ENCODE measurements at places on chromosomes 4 and X.

GRCh38 chr4:149426461-149426860 lies 389.2 kb downstream of the IQCM start:
- no peak for DNase-seq

GRCh38 chr4:155249016-155249566 lies 40.7 kb downstream of the NPY2R start:
- no peak for DNase-seq

GRCh38 chr4:159062381-159062780 lies 40.5 kb upstream of the RAPGEF2 start:
- no peak for DNase-seq

DNA sequence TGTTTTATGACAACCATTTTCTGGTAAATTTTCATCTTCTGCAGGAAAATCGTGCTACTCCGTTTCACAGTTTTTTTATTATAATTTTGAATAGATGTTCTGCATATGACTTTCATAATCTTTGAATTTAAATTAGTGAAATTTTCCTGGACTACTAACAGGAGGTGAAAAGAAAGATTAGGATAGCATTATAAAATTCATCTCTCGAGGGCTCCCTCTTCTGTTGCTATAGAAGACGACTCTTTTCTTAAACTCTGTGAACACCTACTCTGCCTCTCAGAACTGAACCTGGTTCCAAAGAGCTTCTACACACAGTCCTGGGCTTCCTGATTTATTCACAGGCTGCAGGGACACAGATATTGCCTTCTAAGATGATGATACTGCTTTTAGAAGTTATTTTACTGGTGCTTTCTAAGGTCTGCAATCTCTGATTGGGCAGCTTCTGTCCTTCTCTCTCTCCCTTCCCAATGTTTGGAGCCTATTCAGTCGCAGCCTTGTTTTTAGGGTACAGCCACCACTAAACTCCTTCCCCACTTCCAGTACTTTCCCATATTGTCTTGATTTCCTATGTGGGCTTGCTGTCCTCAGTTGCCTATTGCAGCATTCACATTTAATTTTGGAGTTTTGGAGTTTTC lies 10.1 kb upstream of the SAP30 start:
- DNase-seq = no peak

- DNase-seq = peak; percentile 59
These were observed 2.4 kb downstream of the TSC22D3 start for GRCh38 chrX:107773206-107773605.

DNA sequence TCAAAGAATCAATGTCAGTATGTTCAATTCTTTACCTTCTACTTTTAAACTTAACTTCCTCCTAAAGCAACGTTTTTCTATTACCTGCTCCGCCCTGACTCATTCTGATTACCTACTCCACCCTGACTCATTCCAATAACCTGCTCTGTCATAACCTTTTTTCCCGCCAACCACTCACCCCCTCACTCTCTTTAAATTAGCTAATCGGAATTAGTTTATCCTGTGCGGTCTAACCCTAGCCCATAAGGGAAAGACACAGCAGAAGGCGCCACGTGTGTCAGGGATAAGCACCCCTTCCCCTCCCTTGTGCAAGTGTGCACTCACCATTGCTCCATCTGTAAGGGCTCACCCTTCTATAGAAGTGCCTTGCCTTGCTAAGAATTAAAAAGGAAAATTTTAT lies 64.4 kb downstream of the EIF4E start:
- no peak for DNase-seq

DNA sequence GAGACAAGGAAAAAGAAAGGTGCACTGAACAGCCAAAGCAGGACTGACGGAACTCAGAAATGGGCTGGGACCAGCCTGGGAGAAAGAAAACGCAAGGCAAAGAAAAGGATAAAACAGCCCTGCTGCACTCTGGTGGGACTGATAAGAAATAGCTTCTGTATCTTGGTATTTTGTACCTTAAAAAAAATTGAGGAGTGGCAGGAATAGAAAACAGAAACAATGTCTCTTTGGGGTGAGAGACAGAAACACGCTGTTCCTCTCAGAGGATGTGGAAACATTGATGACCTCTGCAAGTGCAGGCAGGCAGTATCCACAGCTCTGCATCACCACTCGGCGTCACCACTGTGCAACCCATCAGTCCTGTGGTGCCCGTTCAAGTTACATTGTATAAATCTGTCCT lies 152.5 kb upstream of the SPRY1 start:
- no peak for DNase-seq

DNA sequence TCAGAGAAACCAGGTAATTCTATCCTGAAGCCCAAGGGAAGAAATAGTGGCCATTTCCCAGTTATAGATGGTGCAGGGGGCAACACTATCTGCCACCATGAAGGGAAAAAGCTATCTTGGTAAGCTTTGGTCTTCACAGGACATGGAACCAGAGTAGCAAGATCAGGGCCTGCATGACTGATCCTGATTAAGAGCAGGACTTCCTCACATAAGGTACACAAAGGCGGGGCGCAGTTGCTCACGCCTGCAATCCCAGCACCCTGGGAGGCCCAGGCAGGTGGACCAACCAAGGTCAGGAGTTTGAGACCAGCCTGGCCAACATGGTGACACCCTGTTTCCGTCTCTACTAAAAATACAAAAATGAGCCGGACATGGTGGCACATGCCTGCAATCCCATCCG lies 148.4 kb upstream of the USP9X start:
- DNase-seq = no peak

- DNase-seq = no peak
These were observed 31.9 kb downstream of the CASP6 start for GRCh38 chr4:109671350-109671749.

DNA sequence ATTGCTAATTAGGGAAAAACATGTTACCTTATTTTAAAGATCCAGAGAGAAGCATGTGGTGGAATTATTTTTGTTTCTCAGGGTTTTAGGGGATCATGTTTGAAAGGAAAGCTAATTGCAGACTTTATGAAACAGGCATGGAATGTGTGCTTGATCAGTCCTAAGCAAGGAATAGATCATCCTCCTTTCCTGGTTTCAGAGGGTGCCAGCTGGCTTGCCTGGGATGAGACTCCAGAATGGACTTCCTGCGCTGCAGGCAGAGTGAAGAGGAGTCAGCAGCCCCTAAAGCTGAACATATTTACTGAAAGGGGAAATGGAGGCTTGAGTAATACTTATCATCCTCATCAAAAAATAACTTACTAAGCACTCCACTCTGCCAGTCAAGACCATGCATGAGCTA lies 13.3 kb downstream of the FGF5 start:
- no peak for DNase-seq

- DNase-seq = peak; percentile 58
These were observed 618 bp downstream of the RBBP7 start for GRCh38 chrX:16869393-16870094.

DNA sequence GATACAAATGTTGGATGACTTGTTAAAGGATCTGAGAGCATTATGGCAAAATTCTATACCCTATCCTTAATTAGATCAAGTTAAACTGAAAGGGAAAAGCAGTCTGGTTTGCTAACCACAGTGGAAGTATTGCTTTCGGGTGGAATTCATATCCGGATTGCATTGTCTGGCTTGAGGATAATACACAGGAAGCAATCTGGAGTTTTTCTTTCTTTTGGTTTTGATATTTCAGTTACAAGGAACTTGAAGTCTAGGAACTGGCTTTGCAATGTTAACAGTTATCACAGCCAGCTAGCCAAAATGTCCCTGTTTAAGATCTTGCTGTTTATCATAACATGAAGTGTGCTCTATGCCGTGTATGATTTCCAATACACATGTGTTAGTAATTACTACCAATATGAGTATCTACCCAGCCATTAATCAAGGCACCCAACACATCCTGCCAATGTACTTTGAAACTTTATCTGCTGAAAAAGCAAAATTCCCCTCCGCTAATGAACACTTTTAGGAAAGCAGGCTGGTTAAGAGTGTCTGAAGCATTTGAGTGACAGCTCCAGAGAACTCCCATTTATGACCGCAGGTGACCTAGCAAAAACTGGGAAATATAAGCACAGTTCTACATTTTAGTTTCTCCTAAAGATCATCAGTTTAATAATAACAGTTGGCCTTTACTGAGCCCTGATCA lies 146.4 kb downstream of the PALLD start:
- no peak for DNase-seq

- no peak for DNase-seq
These were observed 2.7 kb upstream of the ATP10D start for GRCh38 chr4:47482326-47482725.

- no peak for DNase-seq
These were observed 25.1 kb downstream of the XIAP start for GRCh38 chrX:123884809-123885408.

DNA sequence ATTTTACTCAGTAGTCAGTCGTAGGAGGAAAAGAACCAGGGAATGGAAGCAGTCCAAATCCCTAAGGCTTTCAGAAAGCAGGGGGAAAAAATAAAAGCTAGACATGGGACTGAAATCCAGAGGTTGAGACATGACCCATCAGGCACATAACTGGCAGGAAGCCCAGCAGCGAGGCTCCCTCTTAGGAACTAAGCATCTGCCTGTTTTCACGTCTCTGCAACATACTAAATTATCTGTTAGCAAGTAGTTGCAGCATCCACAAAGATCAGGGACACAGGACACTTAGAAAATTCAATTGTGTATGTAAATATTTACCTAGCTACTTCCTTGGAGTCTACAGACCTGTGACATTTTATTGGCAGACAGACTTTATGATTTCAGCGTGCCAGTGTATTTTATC lies 118.0 kb upstream of the EDNRA start:
- DNase-seq = no peak

- DNase-seq = peak; percentile 75
These were observed 40.2 kb upstream of the NHSL2 start for GRCh38 chrX:71870208-71871098.

DNA sequence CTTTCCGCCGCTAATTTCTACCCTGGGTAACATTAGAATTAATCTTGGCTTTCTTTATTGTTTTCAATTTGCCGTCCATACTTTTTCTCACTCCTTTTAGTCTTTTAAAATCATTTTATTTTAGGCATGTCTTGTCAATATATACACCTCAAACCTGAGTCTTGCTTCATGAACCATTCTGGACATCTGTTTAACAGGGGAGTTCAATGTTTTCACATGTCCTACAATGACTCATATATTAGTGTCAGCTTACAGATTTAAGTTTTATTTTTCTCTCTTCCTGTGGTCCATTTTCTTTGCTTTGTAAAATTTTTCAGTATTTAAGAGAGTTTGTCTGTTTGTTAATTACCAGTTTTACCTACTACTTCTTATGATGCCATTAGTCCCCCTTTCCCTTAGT lies 89.5 kb downstream of the LCORL start:
- no peak for DNase-seq

GRCh38 chr4:42954963-42955669 lies 62.6 kb downstream of the GRXCR1 start:
- no peak for DNase-seq

DNA sequence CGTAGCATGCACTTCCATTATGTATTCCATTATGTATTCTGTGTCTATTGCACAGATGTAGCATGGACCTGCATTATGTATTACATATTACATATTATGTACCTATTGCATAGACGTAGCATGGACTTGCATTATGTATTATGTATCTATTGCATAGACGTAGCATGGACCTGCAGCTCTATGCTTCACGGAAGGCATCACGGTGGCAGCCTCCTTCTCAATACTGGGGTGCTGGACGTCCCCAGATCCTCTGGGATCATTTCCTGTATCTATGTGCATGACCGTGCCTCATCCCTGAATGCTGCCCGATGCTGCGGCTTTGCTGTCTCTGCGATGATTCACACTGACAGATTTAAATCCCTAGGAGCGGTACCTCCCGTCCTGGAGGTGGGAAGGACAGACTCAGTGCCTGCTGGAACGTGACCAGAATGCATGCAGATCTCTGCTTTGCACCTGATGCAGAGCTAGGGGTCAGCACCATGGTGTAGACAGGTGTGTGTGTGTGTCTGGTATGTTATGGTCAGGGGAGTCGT lies 317.5 kb downstream of the DHRSX start:
- no peak for DNase-seq

- no peak for DNase-seq
These were observed 496.6 kb downstream of the STIM2 start for GRCh38 chr4:27357283-27357682.

GRCh38 chr4:102344520-102344953 lies 745 bp downstream of the SLC39A8 start:
- peak; percentile 61 for DNase-seq

DNA sequence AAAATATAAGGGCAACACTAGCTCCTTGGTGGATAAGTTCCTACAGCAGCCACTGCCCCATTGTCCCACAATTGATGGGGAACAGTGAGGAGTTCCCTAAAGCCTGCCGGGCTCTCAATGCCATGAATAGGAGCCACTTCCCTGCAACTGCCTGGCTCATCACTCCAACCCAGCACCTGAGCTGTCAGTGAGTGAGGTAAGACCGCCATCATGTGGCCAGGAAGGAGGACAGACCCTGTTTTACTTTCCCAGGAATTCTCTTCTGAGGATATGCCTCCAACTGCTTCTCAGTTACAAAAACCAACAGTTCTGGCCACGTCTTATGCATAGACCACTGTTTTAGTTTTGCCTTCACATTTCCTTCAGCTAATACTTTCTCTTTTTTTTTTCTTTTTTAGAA lies 45.5 kb downstream of the SRPX start:
- DNase-seq = peak; percentile 67

GRCh38 chr4:1208266-1208961 lies 36.0 kb upstream of the SPON2 start:
- DNase-seq = no peak

- DNase-seq = no peak
These were observed 31.7 kb downstream of the ZNF275 start for GRCh38 chrX:153365670-153366069.

- no peak for DNase-seq
These were observed 24.1 kb downstream of the HPRT1 start for GRCh38 chrX:134484039-134484438.

DNA sequence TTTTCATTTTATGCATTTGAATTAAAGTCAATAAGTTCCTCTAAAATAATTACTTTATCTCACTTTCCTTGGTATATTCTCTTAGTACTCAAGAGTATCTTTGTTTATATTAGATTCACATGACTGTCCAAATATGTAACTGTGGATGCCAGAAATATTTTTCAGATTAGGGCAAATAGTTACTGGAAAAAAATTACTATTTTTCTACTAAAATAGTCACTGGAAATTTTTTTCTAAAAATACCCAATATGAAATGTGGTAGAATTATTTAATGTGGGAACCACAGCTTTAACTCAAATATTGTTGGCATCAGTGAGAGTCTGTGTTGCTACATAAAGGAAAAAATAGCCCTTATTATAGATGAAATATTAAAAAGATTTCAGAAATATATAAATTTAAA lies 70.4 kb upstream of the NMU start:
- DNase-seq = no peak

DNA sequence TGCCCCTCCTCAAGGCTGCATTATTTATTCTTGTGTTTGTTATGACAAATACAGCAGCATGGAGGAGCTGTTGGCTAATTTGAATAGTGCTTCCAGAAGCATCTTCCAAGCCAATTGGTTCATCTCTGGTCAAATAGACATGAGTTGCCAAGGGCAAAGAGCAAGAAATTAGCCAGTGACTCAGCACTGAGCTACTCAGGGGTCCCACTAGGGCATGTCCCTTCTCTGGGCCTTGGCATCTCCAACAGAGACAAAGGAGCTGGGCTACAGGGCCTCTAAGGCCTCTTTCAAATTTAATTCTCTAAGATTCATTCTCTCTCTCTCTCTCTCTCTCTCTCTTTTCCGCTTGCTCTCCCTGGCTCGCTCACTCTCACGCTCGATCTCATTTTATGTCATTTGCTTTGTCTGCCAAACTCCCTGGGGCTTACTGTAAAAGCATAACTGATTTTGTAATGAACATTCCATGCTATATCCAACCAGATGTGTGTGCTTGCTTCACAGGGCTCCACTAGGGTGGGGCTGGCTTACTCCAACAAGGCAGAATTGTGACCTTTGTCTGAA lies 86.7 kb upstream of the MAGEA4 start:
- DNase-seq = no peak

GRCh38 chr4:101356928-101357327 lies 9.6 kb upstream of the PPP3CA start:
- no peak for DNase-seq
